ENCODE measurements at places on chromosomes 16 and 17. TPM values are rescaled to one million over a fixed set of nuclear protein-coding genes. Genes with fewer than 3 reads are reported as not detected.

SLFN14 gene
- not detected for total RNA-seq

ATP2A3 gene
- 0.44 TPM for total RNA-seq

KRT17 gene
- 1.00 TPM for total RNA-seq

TNFRSF13B gene
- not detected for total RNA-seq

Measured in uterine smooth muscle cell (primary cell).